ENCODE measurements at places on chromosomes 3 and 15.

DNA sequence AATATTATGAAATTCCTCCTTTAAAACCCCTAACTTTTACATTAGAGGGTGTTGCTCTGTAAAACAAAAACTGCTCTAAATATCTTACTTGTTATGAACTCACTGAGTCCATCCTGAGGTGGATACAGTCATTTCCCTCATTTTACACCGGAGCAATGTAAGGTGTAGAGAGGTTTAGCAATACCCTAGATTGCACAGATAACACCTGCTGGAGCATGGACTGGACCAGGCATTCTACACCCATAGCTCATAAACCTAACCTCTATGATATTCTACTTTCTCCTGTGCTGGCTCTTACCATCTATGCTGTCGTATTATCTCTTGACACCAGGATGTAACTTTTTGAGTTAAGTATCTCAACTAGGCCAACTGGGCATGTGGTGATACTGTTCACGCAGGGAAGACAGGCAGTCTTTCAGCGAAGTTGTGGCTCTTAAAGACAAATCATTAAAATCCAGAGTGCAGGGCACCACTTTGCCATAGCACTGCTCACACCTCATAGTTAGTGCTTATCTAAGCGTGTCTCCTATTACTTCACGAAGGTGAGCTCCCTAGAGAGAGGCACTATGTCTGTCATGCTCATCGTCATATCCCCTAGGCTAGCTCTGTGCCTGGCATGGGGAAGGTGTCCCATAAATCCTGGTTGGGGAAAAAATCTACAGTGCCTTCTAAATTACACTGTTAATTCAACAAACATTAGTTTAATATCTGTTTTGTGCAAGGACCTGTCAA, 100.1 kb upstream of the SLC2A2 start:
- DNase-seq: no peak

- DNase-seq: no peak
Measured at GRCh38 chr3:37435572-37435971, 261.2 kb upstream of the LRRFIP2 start.

DNA sequence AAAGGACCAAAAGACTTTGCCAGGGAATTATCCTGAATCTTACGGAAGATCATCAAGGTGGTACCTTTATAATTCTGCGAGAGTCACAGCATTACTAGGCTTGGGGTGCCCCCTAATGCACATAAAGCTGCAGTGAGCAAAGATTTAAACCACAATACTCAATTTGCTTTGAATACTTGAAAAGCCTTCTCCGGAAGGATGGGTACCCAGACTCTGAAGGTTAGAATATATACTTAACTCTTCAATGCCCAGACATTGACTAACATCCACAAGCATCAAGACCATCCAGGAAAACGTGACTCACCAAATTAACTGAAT, 117.8 kb upstream of the KCNH8 start:
- no peak for DNase-seq

GRCh38 chr15:31442699-31443111, 116.1 kb downstream of the KLF13 start:
- no peak for DNase-seq

DNA sequence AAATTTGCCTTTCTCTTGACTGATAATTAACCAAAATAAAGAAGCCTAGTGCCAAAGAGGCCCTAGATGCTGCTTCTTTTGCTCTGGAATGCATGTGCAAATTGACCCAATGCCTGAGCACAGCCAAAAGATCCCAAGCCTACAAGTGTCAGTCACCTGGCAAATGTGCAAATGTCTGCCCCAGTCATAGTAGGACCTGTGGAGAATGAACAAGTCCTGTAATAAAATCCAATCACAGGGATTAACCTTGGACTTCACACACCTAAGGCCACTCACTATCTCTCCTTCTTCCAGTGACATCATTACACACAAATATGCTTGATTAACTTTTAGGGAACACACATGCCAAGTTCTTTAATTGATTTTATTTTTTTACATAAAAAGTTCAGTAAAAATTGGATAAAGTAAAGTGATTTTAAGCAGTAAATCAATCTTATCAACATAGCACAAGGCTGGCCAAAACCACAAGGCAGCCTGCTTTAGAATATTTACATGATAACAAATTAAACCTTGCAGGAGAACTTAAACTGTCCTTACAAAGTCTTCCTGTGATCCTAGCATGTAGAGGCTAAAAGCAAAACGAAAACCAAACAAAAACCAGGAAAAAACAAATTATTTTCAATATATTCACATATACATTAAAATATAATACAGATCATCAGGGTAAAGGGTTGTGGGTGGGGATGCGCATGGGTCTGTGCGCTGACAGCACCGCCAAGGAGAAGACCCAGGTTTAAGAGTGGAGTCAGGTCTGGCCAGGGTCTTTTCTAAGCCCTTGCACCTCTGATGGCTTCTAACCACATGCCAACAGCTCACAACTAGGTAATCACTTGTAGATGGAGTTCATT, 36.8 kb downstream of the NBEAL2 start:
- no peak for DNase-seq

DNA sequence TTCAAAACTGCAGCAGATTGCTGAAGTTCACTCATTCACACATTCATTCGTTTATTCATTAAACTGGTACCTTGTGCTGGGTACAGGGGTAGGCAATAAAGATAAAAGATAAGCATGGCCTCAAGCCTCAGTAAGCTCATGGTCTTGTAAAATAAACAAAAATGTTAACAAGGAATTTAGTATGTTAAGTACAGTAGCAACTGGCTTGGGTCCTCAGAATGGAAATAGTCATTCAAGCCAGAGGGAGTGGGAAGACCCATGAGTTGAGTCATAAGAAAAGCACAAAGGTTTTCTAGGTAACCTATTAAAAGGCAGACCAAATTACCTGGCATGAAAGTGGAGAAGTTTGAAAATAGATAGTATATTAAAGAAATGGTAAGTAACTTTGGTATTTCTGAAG, 163.3 kb downstream of the CDIN1 start:
- DNase-seq: no peak

GRCh38 chr3:119870512-119870911, 88.6 kb downstream of the NR1I2 start:
- DNase-seq: no peak

- DNase-seq: no peak
Measured at GRCh38 chr3:115074502-115074901, 72.6 kb downstream of the ZBTB20 start.

GRCh38 chr3:134066158-134066541, 36.4 kb upstream of the SLCO2A1 start:
- no peak for DNase-seq

- DNase-seq: no peak
Measured at GRCh38 chr3:115633467-115633866, 10.2 kb downstream of the GAP43 start.

- no peak for DNase-seq
Measured at GRCh38 chr15:75685195-75685594, 27.5 kb downstream of the CSPG4 start.

- no peak for DNase-seq
Measured at GRCh38 chr3:123623346-123623880, 38.6 kb upstream of the HACD2 start.

- no peak for DNase-seq
Measured at GRCh38 chr15:88615303-88616107, 5.6 kb upstream of the AEN start.

DNA sequence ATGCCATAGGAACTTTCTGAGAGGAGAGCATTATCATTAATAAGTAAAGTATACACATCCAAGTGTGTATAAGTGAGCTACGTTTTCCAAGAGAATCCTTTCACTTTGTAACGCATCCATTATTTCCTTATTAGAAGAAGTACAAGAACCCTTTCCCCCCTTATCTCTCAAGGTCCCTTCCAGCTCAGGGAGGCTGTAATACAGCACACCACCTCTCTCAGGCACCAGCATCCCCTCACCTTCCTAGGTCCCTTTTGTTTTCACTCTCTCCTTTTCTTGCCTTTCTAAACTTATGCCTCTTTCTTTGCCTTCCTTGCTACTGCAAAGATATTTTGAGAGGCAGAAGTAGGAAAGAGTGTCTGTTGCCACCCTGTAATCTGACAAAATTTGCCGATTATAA, 446.0 kb downstream of the GRM7 start:
- DNase-seq: no peak

DNA sequence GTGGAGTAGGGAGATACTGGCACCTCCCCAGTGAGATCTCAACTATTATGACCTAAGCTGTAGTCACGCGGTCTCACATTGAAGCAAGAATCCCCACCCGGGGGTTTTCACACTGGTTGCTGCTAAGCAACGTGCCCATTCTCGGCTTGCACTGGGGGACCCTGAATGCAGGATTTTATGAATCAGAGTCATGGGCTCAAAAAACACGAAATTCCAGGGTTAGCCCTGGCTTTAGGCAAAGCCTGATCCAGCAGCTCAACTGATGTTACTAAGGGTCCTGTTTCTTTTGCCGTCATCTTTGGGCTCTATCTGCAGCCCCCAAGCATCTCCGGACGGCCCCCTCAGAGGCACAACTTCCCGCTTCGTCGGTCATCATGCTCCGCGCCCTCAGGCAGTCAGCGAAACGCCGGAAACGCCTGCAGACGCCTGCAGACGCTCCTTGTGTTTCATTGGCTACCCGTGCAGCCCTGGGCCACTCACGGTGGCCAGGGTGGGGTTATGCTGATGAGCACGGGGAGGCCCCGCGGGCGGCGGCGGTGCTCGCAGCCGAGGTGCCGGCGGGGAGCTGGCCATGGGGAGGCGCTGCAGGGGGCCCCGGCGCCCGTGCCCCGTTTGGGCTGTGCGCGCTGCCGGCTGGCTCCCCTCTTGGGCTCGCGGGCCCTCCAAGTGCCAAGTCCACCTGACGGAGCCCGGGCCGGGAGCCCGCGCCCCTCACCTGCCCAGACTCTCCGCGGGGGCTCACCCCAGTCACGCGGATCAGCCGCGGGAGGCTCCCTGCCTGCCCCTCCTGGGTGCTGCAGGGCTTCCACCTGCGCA, 25.8 kb downstream of the EFCC1 start:
- DNase-seq: peak; percentile 71

- no peak for DNase-seq
Measured at GRCh38 chr3:127299276-127299675, 11.4 kb upstream of the PRR20G start.

DNA sequence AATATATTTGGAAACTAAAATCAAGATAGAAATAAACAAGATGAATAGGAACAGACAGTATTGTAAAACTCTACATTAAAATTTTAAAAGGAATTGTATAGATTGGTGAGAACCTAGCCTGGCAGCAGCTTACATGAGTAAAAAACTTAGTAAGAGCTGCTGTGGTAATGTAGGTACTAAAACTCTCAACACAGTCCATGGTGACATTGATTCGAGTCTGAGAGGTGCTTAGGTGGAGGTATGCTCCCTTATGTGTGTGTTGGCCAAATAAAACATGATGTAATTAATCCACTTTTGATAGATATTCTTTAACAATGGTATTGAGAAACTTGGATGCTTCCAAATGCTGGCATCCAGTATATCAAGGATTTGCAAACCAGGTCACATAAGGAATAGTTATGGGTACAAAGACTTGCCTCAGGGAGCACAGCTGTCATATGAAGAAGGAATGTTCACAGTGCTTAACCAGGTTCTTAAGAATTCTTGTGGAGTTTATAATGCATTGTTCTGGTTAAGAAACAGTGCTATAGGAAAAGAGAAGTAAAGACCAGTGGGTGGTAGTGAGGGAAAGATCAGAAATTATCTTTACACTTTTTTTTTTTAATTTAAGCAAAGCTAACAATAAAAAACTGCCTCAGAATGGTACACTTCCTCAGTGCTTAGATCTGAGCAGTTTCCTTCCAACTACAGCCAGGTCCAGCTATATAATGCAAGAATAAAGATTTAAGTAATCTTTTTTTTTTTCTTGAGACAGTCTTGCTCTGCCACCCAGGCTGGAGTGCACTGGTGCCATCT, 24.6 kb upstream of the IL20RB start:
- DNase-seq: no peak

- DNase-seq: no peak
Measured at GRCh38 chr3:10883478-10884234, 67.6 kb downstream of the SLC6A11 start.

GRCh38 chr15:80095969-80096368, 36.5 kb downstream of the ZFAND6 start:
- DNase-seq: no peak

- DNase-seq: no peak
Measured at GRCh38 chr3:196232154-196232881, 16.0 kb downstream of the SLC51A start.

GRCh38 chr3:20125897-20126296, 60.1 kb downstream of the SGO1 start:
- DNase-seq: no peak

DNA sequence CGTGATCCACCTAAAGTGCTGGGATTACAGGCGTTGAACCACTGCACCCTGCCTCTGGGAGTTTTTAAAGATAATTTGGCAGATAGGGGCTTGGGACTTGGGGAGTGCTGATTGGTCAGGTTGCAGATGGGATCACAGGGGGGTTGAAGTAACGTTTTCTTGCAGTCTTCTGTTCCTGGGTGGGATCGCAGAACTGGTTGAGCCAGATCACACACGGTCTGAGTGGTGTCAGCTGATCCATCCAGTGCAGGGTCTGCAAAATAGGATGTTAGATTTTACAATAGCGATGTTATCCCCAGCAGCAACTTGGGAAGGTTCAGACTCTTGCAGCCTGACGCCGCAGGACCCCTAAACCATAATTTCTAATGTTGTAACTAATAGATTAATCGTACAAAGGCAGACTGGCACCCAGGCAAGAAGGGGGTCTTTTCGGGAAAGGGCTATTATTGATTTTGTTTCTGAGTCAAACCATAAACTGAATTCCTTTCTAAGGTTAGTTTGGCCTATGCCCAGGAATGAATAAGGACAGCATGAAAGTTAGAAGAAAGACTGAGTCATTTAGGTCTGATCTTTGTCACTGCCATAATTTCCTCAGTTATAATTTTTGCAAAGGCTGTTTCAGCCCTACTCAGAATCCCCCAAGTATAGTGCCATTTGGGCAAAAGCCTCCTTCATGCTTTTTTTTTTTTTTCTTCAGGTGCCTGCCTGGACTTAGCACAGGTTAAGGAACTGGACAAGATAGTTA, 1.5 kb upstream of the CA12 start:
- DNase-seq: no peak

DNA sequence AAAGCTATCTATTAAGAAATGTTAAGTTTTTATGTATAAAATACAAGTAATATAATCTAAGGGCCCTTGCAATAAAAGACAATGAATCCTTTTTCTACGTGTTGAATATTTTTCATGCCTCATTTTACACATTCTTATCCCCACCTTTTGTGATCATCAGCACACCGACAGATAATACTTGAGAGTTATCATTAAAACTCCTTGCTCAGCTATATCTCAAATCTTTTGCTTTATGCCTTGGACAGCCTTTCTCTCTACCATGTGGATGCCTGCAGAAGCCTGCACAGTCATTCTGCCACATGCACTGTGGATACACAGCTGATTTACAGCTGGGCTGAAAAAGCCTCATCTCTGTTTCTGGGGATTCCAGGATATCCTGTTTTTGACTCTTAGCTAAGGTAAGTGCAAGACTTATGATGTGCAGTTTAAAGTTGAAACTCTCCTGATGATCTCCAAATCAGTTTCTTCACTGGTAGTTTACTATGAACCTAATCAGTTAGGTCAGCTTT, 1565.1 kb downstream of the SI start:
- no peak for DNase-seq

DNA sequence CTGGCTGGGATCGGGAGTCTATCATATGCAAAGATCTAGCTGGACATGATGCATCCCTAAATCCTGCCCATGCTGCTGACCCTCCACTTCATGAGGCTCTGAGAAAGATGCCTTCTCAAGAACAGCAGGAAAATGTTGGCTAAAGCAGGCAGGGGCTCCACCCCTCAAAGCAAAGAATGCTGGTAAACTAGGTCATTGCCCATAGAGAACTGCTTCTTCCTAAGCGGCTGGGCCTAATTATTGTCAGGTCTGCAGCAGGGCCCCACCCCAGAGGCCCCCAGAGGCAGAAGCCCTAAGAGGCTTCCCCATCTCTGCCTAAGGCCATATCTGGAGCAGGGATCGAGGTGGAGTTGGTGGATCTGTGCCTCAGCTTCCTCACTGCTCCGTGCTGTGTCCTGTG, 447.4 kb upstream of the PROK2 start:
- DNase-seq: no peak
